Natural killer cell (primary cell): ENCODE measurements at places on chromosomes 12 and 14.
A peak's percentile ranks its signal among the peaks of the same experiment; 100 is the strongest.

- no peak for DNase-seq
These were observed 322.3 kb upstream of the FAR2 start for GRCh38 chr12:28826766-28827165.

- DNase-seq = no peak
These were observed 51.1 kb downstream of the TMEM260 start for GRCh38 chr14:56630707-56631106.

- DNase-seq = no peak
These were observed 13.3 kb downstream of the TGFB3 start for GRCh38 chr14:75968456-75968855.

- no peak for DNase-seq
These were observed 601 bp downstream of the COX14 start for GRCh38 chr12:50112456-50113218.

- DNase-seq = no peak
These were observed 59.7 kb upstream of the GPHB5 start for GRCh38 chr14:63378444-63378843.

DNA sequence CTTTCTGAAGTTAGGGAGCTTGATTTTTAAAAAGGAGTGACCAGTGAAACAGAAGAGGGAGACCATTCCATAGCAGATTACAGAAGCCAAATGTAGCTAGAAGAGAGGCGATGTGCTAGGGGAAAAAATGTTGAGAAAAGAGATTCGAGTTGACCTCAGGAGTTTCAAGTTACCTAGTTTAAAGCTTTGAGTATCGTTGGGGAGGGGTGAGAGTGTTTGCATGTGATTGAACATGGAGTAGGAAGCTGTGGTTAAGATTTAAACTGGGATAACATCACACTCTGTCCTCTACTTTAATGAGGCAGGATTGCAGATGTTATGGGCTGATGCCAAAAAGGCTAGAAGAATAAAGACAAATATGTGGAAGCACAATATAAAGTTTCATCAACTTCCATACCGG is 3.7 kb downstream of the LETMD1 start:
- no peak for DNase-seq

DNA sequence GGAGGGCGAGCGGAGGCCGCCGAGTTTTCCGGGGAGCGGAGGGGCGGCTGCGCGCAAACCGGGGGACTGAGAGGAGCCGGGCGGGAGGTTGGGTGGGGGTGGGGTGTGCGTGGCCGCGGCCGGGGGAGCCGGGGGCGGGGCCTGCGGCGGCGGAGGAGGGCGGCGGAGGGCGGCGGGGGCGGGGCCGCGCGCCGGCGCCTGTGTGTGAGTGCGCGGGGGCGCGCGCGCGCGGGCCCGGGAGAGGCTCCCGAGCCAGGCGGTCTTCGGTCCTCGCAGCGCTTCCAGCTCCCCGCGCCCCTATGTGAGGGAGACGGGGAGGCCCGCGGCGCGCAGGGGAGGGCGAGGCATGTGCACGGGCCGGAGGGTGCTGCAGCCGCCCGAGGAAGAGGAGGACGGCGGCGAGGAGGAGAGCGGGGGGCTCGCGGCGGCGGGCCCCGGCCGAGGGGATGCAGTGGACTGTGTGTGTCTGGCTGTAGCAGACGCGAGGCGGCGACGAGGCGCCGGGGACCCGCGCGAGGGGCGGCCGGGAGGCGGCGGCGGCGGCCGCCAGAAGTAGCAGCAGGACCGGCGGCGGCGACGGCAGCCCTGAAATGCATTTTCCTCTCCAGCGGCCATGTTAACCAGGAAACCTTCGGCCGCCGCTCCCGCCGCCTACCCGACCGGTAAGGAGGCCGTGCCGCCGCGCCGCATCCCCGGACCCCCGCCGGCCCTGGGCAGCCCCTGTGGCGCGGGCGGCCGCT is at the start of gene DYRK2:
Gene DYRK2, plus strand, starts transcription at position 225 of the 740 bp plus-strand sequence. Its CDS starts 389 bp downstream, at position 614.
- DNase-seq = peak; percentile 91

- DNase-seq = peak; percentile 38
These were observed 391.2 kb downstream of the RAD51B start for GRCh38 chr14:68210729-68211299.

DNA sequence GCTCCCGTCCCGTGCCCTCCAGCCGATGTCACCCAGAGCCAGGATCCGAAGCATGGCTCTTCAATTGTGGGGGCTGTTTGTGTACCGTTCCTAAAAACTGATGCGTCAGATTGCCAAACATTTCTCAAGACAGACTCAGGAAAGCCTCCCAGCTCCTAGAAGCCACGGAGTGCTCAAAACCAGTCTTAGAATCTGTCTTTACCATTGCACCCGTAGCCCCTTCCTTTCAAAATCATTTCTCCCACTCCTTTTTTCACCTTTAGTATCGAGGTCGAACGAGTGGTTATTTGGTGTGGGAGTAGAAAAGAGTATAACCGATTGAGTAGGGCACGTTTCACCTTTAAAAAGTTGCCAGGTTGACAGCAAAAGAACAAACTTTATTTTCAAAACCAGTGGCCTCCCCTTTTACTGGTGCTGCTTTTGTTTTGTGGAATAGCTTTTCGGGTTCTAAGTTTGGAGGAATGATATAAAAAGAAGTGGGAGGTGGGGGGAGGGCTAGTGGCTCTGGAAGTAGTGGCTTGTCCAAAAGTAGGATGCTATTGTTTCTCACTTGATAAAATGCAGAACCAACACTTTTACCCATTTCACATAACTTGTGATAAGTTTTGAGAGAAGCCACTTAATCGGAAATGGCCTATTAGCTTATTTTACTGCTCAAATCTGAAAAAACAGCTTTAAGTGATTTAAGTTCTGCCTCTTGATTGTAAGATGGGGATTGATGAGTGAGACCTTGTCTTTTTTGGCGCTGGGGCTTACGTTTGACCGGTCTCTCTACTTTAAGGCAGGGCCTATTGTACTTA is 803 bp downstream of the STK38L start:
- DNase-seq = no peak

- DNase-seq = no peak
These were observed 618 bp upstream of the PGAM5 start for GRCh38 chr12:132710043-132710404.

DNA sequence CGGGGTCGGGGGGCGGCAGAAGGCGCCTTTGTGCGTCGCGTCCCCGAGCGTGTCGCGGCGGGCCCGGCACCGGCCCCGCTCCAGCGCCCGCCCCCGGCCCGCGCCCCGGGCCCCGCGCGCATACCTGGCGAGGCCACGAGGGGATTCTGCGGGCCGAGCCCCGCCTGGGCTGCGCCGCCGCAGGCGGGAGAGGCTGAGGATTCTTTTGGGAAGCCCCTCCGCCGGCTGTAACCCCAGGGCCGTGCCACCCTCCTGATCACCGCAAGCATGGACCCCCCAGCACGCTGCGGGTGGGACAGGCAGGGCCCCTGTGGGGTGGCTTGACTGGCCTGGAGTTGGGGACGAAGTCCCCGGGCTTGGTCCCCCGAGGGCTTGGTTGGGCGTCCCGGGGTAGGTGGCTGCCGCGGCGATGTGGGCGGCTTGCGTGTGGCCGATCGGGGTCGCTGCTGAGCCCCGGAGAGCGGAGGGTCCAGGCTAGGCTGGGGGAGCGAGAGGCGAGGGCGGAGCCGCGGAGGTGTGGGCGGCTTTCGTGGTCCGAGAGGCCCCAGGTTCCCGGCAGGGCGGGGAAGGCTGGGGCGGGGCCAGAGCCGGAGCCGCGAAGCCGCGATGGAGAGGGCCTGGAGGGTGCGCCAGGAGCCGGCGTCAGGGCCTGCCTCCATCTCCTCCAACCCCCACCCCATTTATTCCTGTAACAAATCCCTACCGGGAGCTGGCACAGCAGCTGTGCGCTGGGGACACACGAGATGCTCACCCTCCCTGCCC is 28.4 kb upstream of the GPR132 start:
- peak; percentile 61 for DNase-seq

GRCh38 chr12:15122344-15122743 is 98.9 kb downstream of the RERG start:
- no peak for DNase-seq

DNA sequence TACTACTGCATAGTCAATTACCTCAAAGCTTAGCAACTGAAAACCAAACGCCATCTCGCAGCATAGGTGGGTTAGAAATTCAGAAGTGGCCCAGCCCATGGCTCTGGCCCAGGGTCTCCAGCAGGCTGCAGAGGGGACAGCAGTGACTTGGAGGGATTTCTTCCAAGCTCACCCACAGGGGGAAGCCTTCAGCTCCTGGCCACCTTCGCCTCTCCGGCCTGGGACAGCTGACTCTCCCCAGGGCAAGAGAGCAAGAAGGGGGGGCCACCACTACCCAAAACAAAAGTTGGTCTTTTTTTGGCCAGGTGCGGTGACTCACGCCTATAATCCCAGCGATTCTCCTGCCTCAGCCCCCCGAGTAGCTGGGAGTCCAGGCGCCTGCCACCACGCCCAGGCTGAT is 32.2 kb upstream of the ANKRD9 start:
- no peak for DNase-seq

DNA sequence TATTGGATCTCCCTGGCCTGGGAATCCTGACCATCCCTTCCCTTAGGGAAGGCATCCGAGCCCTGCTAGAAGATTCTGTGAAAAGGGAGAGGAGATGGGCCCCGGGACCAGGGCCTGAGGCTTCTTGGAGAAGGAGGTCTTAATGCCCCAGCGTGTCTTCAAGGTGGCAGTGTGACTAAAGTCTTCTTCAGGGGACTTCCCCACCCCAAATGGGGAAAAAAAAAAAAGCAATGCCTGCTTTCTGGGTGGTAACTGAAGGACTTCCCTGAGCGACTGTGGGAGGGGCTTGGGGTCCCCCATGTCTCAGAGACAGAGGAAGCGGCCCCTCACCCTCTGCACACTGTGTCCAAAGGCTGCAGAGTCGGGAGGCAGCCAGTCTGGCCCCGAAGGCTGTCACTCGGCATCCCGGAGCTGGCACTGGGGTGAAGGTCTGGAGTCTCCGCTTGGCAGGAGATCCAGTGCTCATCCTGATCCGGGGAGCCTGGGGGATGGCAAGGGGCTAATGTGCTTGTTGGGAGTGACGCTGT is 7.8 kb upstream of the PGF start:
- no peak for DNase-seq

DNA sequence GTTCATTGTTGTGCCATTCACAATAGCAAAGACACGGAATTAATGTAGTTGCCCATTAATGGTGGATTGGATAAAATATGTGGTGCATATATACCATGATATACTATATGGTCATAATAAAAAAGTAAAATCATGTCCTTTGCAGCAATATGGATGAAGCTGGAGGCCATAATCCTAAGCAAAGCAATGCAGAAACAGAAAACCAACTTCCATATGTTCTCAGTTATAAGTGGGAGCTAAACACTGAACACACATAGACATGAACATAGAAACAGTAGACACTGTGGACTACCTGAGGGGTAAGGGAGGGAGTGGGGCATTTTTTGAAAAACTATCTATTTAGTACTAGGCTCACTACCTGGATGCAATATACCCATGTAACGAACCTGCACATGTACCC is 3.0 kb upstream of the ERP27 start:
- DNase-seq = peak; percentile 12
